ENCODE measurements at places on chromosomes 6 and 20.

DNA sequence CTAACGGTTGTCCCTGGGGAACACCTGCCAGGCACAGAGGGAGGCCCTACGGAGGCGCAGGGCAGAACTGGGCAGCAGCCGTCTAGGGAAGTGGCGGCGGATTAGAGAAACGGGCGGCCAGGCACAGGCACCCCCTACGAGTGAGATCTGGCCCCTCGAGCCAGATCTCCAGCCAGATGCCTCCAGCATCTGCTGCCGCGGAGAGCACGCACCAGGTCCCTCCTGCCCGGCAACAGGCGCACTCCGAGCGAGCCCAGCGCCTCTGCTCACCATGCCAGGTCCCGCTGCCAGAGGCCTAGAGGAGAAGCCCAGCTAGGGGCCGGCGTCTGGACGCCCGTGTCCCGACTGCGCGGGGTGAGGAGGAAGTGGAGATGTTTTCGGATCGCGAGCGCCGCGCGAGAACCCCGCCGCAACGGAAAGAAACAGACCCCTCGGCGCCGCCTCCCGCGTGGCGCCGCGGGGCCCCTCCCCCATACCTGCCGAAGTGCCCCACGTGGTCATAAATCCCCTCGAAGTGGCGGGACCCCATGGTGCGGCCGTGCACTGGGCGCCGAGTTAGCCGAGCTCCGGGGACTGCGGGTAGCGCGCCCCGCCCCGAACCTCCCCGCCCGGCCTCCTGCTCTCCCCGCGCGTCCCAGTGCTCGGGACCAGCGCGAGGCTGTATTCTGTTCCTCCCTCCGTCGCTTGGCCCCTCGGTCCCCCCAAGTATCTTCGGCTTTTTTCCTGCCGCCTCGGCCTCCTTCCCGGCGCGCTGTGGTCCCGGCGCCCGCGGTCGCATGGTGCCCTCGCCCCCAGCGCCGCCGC is at the start of gene SLC22A16:
Gene SLC22A16, minus strand, starts transcription at position 568 of the 804 bp plus-strand sequence. Its CDS starts 39 bp downstream, at position 529.
- no peak for DNase-seq

DNA sequence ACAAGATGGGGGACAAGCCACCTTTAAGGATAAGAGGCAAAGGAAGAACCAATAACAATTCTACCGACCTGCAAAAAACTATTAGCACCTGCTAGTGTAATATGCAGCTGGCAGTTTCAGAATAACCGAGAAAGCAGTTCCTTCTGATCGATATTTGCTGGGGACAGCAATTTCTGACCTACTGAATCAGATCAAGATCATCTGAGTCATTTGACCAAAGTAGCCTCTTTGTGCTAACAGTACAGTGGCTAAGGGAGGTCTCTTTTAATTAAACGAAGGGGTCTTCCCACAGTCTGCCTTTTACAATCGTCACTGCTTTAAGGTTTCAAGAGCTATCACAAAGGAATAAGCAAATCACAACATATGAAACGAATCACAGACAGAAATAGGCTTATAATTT is 318.9 kb downstream of the BTBD9 start:
- DNase-seq = no peak

DNA sequence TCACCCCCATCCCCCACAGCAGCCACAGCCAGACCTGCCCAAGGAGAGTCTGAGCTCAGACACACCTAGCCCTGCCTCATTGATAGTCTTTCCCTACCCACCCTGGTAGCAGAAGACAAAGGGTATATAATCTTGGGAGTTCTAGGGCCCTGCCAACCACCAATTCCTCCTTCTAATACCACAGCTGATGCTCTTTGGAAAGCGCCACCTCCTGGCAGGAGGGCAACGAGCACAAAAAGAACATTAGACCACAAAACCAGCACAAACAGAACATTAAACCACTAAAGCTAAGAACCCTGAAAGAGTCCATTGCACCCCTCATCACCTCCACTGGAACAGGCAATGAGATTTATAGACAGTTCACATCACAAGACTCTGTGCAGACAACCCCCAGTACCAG is 195.8 kb upstream of the FUT9 start:
- no peak for DNase-seq

DNA sequence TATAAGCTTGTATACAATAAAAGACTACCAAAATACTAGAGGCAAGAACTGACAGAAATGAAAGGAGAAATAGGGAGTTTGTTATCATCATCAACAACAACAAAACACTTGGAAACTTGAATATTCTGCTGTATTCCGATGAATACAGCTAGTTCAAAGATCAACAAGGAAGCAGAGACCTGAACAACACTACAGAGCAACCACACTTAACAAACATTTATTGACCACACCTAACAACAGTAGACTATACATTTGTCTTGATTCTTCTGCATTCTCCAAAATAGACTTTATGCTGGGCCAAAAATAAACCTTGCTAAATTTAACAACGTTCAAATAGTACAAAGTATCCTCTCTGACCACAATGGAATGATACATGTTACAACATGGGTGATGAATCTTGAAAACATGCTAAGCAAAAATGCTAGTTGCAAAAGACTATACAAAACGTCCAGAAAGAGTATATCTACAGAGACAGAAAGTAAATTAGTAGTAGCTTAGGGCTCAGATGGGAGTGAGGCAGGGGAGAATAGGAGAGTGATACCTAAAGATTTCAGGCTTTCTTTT is 39.1 kb upstream of the PAK5 start:
- peak; percentile 15 for DNase-seq

DNA sequence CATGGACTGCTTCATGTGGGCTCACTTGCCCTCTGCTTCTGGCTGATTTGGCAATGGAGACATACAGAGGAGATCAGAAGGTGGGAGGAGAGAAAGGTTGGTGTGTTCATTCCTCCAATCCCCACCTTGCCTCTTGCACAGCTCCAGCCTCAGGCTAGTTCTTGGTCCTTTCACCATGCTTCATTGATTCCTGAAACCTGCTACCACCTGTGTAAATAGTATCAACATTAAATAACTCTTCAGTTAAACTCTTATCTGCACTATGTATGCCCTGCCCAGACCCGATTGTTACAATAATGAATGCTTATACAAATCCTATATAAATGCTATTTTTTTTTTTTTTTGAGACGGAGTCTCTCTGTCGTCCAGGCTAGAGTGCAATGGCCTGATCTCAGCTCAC is 174.5 kb downstream of the CD83 start:
- DNase-seq = peak; percentile 21

- DNase-seq = no peak
Observed at GRCh38 chr6:15437090-15437635, 191.3 kb downstream of the JARID2 start.

DNA sequence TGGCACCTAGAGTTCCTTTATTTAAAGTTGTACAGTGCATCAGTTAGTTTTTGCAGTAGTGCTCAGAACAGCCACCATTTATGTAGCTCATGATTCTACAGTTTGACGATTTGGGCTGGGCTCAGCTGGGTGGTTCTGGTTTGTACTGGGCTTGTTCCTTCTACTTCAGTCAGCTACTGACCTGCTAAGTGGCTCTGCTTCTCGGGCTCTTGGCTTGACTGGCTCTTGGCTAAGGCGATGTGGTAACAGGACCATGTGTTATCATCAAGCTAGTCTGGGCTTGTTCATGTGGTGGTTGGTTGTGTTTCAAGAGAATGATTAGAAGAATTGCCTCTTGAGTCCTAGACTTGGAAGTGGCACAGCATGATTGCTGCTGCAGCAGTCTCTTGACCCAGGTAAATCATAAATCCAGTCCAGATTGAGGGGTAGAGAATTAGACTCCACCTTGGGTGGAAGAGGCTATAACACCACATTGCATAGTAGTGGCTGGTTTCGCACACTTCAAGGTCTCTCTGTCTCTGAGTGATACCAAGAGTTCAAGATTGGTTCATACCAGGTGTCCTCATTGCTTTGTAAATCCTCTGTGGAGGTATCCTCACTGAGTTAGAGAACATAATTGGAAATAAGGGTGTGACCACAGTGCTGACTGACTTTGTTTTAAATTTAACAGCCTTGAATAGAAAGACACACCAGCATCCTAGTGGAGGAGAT is 253.0 kb downstream of the ARID1B start:
- DNase-seq = no peak

- DNase-seq = no peak
Observed at GRCh38 chr6:44603044-44603686, 215.7 kb downstream of the CDC5L start.

DNA sequence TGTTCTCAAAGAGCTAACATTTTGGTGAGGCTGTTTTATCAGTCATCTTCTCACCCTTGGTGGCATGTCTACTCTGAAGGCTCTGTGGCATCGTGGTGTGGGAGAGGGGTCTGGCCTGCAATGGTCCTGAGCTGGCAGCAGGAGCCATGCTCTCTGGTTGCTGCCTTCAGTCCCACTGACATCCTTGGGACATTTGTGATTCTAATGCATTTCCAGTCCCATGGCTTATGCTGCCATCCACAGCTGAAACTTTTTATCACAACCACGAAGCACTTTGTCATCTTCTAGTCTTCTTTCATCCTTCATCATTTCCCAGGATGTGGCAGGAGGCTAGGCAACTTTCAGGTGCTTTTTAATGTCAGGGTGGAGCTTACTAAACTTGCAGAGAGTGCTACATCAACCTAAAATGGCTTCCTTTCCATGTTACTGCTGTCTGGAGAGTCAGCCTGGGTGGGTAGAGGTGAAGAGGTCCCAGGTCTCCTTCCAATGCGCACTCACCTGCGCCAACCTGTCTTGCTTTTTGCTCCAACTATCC is 77.1 kb downstream of the GPR63 start:
- no peak for DNase-seq

DNA sequence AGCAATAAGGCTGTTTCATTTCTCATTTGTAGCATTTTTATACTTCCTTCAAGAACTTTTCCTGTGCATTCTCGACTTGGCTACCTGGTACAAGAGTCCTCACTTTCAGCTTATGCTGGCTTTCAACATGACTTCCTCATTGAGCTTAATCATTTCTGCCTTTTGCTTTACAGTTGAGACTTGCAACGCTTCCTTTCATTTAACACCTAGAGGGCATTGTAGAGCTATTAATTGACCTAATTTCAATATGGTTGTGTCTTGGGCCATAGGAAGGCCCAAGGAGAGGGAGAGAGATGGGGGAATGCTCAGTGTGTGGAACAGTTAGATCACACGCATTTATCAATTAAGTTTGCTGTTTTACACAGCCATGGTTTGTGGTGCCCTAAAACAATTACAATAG is 37.2 kb downstream of the SLC22A2 start:
- peak; percentile 80 for DNase-seq

DNA sequence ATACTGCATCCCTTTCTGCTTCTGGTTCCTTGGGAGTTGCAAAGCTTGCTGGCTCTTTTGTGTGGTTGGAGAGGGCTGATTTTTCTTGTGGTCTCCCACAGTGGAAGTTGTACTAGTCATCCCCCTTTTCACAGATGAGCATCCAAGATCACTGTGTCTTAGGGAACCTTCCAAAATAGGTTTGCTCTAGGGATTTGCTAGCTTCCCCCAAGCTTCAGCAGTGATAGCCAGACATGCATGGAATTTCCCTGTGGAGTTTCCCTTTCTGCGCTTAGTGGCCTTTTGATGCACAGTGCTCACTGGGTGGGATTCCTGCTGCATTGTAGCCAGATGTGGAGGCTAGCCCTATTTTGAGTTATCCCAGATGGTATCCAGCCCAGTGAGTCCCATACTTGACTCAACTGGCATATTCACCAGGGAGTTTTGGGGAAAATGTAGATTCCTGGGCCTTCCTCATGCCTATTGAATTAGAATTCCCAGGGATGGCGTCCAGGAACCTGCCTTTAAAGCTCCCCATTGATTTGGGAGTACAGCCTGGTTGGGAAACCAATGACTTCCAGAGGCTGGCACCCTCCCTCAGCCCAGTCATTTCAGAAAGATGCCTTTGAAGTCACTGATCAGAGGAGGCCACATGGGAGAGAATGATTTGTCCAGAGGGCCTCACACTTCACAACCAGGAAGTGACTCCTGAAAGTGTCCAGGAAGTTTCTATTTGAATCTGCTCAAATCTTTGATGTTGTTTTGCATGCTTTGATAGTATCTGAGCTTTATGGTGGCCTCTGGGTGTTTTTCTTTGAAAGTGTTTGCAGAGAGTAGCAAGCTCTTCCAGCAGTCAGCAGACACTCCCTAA is 25.9 kb downstream of the PPARD start:
- peak; percentile 53 for DNase-seq

DNA sequence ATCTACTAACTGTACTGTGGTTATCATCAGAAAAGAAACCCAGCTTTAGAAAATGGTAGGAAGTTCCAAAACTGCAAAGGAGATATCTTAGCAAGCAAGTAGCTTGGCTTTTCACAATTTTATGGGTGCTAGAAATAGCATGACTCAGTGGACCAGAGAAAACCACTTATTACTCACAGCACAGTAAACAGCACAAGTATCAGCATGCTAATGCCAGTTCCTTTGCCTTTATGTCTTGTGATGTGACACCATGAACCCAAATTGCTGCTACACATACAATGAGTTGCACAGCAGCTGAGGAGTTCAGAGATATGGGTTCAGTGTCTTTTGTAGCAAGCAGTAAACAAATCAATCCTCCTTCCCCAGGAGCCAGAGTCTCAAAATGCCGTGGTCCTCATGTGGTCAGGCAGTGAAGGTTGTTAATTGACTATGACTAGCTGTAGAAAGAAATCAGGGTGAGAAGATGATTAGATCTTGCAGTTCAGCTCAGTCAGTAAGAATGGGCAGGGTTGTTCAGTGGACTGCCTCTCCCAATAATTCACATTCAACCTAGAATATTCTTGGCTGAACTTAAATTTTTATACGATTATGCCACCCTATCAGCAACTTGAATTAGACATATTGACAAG is 73.3 kb downstream of the OPRM1 start:
- no peak for DNase-seq

- DNase-seq = no peak
Observed at GRCh38 chr6:166402582-166403277, 20.0 kb upstream of the MPC1 start.

DNA sequence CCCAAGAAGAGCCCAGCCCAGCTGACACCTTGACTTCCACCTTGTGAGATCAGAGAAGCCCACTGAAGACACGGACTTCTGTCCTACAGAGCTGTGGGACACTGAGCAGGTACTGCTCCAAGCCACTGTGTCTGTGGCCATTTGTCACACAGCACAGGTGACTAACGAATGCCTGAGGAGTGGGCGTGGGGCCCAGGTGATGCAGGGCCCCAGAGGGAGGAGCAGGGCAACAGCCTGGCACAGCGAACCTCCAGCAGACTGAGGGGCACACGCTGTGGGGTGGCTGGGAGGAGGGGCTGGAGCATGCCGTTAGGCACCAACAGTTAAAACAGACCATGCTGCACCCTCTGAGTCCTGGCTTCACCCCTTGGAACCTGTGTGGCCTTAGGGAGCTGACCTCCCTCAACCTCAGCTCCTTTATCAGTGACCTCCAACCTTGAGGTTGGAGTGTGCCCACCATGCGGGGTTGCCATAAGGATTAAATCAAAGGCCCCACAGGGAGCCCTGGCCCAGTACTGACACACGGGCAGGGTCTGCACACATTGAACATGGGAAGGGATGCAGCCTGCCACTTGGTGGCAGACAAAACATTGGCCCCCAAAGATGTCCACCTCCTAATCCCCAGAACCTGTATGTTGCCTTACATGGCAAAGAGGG is 119.9 kb upstream of the CST7 start:
- no peak for DNase-seq

GRCh38 chr6:121884091-121884490 is 448.6 kb downstream of the GJA1 start:
- DNase-seq = no peak

GRCh38 chr6:147135211-147135681 is 69.0 kb upstream of the STXBP5 start:
- no peak for DNase-seq

Measured in small intestine (tissue), 16 donors.